ENCODE measurements at places on chromosomes 7 and 10.

- DNase-seq: no peak
These were observed 104.9 kb downstream of the ADK start for GRCh38 chr10:74255888-74256357.

- DNase-seq: no peak
These were observed 84.8 kb upstream of the AGBL3 start for GRCh38 chr7:134901389-134902020.

DNA sequence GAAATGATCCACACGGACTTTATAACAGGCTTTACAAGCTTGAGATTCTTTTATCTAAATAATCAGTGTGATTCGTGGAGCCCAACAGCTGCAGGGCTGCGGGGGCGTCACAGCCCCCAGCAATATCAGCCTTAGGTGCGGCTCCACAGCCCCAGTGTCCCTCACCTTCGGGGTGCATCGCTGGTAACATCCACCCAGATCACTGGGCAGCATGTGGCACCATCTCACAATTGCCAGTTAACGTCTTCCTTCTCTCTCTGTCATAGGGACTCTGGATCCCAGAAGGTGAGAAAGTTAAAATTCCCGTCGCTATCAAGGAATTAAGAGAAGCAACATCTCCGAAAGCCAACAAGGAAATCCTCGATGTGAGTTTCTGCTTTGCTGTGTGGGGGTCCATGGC is 155.6 kb downstream of the EGFR start:
- DNase-seq: no peak

DNA sequence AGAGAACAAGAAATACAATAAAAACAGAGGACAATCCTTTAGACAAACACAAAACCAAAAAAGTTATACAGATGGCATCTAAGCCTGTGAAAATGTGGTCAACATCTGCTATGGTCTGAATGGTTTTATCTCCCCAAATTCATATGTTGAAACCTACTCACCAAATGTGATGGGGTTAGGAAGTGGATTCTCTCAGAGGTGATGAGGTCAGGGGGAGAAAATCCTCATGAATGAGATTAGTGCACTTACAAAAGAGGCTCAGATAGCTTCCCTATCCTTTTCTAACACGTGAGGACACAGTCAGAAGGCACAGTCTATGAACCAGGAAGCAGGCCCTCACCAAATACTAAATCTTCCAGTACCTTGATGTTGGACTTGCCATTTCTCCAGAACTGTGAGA is 147.8 kb upstream of the GPR22 start:
- no peak for DNase-seq

DNA sequence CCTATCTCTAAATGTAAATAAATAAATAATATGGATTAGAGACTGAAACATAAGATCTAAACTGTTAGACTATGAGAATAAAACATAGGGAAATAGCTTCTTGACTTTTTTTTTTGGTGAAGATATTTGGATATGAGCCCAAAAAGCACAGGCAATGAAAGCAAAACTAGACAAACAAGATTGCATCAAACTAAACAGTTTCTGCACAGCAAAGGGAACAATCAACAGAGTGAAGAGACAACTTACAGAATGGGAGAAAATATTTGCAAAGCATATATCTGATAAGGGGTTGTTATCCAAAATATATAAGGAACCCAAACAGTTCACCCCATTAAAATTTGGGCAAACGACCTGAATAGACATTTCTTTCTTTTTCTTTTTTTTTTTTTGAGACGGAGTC is 148.1 kb downstream of the SUGCT start:
- no peak for DNase-seq
